ENCODE measurements at places on chromosomes 12 and 14.

DNA sequence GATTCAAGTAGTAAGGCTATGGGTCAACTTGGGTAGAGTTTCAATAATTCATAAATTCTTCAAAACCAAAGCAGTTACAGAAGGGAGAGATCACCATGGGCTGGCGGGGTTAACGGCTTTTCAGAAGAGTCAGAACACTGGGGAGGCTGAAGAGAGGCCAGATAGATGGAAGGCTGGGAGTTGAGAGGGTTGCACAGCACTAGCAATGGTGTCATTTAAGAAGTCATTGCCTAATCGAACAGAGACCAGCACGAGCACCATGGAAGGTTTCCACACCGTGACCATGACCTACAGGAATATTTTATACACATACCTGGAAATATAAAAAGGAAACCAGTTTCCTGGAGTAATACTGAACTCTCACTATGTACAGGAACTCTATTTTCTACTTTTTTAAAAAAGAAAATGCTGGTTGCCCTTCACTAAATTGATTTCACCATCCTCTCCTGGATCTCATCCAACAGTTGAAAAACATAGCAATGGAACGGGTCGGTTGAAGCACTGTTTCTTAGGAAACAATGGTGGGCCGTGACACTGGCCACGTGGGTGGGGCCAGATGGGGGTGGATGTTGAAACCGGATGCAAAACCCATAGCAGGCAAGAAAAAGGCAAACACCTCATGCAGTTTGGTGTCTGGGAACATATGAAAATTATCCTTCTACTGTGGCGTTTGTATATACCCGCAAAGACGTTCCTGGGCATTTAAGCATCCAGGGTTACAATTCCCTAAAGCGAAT lies 38.0 kb upstream of the RIN3 start:
- no peak for DNase-seq

- DNase-seq: no peak
Measured at GRCh38 chr12:28065374-28065773, 92.8 kb upstream of the PTHLH start.

- no peak for DNase-seq
Measured at GRCh38 chr12:121131941-121132341, 735 bp upstream of the P2RX7 start.

GRCh38 chr12:14883686-14884085 lies 2.0 kb downstream of the MGP start:
- no peak for DNase-seq

DNA sequence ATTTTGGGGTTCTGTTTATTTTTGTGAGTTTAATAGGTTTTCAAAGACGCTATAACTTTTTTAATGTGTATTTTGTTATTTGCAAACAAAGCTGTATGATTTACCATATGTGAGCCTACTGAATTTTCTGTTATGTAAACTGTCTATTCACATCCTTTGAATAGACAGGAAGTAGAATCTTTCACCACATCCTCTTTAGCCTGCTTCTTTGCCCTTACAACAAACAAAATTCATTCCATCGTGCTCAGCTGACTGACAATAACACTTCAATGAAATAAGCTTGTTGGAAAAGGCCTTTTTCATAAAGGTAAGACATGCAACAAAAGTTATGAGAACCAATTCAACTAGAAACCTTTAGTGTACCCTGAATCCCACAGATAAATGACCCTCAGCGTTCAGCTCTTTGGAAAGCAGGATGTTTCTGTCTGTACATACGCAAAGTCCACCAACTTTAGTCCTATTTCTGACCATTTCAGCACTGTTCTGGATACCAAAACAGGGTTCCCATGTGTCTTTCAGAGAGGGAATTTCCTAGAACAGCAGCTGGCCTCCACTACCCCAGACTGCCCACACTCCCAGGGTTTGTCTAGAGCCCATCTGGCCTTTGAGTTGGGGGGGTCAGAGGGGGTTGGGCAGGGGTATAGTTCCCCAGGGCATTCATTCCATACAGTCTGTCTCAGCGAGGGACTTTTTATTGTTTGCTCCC lies 71.3 kb downstream of the DUSP6 start:
- DNase-seq: no peak

All from HFF-Myc (cell line).